Suprapubic skin (tissue), 4 donors: ENCODE measurements at places on chromosomes 2 and 18.

DNA sequence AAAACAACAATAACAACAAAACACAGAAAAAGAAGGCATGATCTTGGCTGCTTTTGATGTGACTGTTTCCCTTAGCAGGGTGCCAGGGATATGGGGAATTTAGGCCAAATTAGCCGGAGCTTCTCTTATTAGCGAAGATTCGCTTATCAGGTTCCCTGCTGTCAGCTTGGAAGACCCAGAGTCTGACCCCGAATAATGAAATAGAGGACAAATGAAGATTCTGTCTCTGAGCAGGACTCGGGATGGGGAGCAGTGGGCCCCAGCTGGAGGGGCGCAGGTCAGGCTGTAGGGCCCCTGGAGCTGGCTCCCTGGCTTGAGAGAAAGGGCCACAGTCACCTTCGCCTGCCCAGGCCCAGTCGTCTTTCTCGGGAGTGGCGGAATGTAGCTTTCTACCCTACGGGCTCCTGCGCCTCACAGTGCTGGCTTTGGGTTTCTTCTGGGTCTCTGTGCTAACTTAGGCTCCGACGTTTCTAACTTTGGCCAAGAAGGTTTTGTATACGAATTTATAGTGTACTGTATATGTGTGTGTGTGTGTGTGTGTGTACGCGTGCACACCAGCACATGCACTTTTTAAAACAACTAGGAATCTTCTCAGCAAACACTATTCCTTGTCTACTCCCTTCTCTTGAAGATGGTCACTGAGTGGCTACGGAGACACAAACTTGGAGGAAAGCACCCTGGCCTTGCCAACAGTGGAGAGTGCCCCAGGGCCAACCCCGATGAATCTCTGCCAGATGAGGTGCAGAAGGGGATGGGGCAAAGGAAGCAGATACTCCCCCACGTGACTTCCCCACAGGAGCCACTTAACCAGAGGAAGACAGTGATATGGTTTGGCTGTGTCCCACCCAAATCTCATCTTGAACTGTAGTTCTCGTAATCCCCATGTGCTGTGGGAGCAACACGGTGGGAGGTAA, 195.6 kb upstream of the COPS8 start:
- no peak for DNase-seq

GRCh38 chr2:37851428-37851827, 73.7 kb upstream of the RMDN2 start:
- no peak for DNase-seq

GRCh38 chr2:69560147-69560482, 83.4 kb downstream of the AAK1 start:
- no peak for DNase-seq

GRCh38 chr2:188369365-188369764, 77.7 kb downstream of the GULP1 start:
- DNase-seq = no peak

DNA sequence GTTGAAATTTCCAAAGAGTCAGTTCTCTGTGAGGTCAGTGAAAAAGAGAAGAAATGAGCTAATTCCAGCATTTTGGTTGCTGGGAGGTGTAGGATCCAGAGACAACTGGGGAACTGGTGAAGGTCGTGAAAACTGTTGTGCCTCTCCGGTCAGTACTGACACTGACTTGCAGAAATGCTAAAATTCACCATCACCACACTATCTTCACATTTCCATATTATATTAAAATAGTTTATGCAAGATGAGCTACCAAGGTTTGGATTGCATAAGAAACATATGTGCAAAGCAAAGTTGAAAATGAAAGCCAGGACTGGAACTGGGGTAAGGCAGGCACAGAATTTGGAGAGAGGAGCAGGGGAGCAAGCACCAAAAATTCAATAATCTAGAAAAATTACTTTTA, 21.8 kb downstream of the RIT2 start:
- no peak for DNase-seq

DNA sequence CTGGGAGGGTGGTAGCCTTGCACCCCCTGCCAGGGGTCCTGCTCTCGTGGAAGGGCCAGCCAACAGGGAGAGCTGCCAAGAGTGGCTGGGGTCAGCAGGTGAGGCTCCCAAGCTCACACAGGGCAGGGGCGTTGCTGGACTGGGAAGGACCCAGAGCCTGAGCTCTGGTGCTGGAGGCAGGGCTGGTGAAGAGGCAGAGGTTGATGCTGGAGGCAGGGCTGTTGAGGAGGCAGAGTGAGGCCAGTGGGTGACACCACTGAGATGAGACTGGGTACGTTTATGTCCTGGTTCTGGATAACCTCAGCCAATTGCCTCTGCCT, 7.0 kb downstream of the ADRA2B start:
- no peak for DNase-seq
